C1 segment of cervical spinal cord (tissue), 14 donors: ENCODE measurements at places on chromosomes 3 and 15.

DNA sequence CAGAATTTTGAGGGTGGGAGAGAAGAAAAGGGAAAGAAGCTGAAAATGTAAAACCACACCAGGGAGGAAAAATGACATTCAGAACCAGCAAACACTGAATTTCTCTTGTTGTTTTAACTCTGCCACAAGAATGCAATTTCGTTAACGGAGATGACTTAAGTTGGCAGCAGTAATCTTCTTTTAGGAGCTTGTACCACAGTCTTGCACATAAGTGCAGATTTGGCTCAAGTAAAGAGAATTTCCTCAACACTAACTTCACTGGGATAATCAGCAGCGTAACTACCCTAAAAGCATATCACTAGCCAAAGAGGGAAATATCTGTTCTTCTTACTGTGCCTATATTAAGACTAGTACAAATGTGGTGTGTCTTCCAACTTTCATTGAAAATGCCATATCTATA lies 15.5 kb downstream of the GREM1 start:
- no peak for DNase-seq

DNA sequence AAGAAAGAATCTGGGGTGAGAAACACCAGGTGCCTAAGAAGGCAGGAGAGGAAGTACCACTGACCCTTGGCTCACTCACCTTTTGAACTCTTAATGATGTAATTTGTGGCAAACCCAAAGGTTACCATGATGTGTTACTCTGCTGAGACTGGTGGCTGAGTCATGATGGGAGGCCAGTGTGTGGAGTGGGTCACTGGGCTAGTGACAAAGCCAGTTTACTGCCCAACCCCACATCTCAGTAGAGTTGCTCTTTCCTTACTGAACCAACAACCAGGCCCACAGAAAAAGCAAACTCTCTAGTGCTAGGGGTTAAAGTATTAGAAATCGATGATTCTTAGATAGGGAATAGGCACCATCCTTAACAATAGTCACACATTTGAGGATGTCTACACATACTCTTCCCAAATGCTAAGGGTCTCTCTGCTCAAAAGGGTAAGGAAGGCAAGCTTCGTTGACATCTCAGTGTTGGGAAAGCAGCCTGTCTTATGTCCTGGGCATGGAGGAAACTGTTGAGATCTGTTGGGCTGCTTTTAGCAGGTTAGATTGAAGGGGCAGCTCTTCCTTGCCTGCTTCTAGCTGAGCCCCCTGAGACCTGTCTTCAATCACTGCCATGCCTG lies 3.1 kb downstream of the RBP2 start:
- DNase-seq = no peak

- no peak for DNase-seq
Observed at GRCh38 chr3:126543457-126544061, 15.2 kb downstream of the C3orf22 start.

DNA sequence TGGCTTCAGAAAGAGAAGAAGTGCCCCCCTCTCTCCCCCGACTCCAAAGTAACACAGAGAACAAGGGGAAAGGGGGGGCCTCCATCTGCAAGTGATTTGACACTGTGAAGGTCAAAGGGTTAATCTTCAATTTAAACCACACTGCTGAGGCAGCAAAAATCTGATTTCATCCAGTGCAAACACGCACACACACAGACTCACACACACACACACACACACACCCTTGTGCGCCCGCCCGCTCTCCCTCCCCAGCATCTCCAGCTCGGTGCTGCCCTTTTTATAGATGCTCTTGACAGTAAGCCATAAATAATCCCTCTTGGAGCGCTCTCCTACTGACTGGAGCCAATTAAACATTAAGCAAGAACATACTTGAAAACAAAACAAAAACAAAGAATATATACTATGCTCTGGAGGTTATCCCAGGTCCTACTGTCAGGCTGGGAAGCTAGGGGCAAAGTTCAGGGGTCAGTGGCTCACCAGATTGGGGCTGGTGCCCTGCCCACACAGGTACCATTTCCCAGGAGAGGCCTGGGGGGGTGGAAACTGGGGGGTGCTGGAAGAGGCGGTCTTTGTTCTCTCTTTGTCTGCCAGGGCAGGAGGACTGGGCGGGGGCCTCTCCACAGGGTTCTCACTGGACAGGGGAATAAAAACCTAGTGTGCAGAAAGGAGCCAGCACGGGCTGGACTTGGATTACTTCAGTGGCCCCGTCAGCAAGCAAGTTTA lies 16.3 kb downstream of the BMF start:
- DNase-seq = no peak

DNA sequence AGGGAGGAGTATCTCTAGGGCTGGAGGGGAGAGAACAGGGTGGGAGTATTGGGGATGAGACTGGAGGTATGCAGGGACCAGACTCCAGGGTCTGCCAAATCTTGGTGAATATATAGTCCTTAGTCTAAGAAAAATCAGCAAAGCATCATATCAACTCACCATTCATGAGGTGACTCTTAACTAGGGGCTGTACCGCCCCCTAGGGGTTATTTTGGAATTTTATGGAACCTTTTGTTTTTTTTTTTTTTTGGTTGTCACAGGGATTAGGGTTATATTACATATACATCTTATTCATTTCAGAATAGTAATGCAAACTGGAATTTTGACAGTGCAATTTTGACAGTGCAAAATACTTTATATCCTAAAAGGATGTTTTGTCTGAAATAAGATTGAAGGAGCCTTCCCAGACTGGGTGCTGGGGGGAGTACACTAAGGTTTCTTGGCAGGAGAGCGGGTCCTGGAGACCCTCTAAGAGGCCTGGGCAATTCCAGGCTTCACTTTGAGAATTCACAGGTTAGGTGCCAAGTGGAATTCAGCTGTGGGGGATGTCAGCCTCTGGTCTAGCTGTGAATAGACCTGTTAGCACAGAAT lies 7.5 kb downstream of the CMTM7 start:
- no peak for DNase-seq

DNA sequence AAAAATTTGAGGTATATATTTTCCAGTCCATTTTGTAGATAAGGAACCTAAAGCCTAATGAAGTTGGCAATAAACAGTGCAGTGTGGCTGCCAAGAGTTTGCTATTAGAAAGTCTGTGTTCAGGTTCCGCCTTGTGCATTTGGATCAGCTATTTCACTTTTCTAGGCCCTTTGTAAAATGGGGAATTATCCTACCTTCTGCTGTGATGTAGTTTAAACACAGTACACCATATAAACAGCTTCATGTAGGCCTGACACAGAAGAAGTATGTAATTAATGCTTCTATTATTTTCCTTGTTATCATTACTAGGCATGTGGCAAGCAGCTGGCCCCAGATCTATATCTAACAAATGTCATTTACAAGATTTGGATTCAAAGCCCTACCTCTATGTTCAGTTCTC lies 456.3 kb downstream of the GABRG3 start:
- no peak for DNase-seq

- no peak for DNase-seq
Observed at GRCh38 chr3:111694471-111694870, 99.3 kb upstream of the ZBED2 start.

DNA sequence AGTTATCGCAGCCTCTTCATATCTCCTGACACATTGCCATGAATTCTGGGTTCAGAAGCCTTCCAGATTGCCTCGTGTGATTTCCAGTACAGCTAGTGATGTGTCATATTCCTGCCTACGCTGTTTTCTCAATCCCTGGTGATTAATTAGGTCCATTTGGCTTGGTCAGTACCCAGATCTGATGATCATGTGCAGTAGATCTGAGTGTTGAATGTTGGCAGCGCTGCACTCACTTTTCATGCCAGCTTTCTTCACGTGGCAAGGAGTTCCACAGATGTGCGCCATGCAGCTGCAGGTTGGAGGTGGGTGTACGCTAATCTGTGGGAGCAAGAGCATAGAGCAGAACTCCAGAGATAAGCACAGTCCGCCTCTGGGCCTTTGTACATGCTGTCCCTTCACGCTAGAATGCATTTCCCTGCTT lies 86.9 kb upstream of the COL6A5 start:
- no peak for DNase-seq

GRCh38 chr3:79005084-79005483 lies 762.7 kb downstream of the ROBO1 start:
- DNase-seq = no peak

- DNase-seq = no peak
Observed at GRCh38 chr3:52453496-52454249, at the start of gene TNNC1. Gene TNNC1 (minus strand): TSS chr3:52454041. CDS start chr3:52454015, 26 bp downstream.

- DNase-seq = no peak
Observed at GRCh38 chr15:93986400-93986984, 244.9 kb upstream of the MCTP2 start.

DNA sequence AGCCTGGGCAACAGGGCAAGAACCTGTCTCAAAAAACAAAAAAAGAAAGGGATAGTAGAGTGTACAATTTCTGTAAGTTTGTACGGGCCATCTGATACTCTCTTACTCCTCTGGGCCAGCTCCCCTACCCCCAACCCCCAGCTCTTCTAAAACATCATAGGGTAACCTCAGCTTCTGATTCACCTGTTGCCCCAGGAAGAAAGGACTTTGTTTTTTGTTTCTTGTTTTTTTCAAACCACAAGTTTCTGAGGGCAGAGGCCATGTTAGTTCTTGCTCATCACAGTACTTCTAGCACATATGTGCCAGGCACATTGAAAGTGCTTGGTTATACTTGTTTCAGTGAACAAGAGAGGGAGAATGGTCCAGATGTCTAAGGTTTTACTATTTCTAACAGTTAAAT lies 20.2 kb downstream of the ATOSA start:
- DNase-seq = no peak

DNA sequence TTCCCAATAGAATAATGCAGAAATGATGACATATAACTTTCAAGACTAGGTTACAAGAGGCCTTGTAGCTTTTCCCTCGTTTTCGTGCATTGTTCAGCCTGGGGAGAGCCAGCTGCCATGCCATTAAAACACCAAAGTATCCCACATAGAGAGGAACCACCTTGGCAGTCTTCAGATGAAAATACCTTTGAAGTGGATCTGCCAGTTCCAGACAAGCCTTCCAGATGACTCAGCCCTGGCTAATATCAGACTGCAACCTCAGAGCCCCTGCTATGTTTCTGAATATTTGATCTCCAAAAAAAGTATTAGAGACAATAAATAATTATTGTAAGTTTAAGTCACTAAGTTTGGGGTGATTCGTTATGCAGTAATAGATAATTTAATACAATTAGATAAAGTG lies 294.3 kb upstream of the GBE1 start:
- no peak for DNase-seq

DNA sequence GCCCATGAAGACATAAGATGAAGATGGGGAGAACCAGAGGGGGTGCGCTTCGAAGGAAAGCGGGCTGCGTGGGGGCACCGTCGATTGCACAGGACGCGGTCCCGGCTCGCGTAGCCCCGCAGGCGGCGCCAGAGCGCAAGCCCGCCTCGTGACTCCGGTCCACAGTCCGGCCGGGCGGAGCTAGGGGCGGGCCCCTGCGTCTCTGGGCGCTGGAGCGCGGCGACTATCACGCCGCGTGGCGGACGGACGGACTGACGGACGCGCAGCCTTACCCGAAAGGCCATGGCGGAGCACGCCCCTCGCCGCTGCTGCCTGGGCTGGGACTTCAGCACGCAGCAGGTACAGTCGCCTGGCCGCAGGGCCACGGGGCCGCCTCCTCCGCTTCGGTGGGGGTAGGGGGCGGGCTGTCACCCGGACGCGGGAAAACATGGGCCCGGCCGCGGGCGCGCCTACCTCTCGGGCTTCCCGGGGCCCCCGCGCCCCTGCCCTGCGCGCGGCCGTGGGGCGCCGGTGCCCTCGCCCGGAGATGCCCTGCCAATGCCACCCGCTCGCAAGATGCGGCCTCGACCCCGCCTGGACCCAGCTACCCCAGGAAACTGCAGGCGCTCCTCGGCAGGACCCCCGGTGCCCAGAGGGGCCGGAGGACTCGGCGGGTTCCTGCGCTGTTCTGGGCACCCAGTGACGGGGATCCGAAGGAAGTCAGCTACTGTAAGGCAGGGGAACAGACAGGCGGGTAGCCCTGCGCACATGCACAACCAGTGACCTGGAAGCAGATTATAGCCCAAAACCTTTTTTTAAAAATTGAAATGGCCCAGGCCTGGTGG lies at the start of gene XYLB:
XYLB (plus strand) TSS at position 199 of the 824 bp plus-strand sequence; CDS start at position 283, 84 bp downstream.
- peak; percentile 64 for DNase-seq

- no peak for DNase-seq
Observed at GRCh38 chr3:68378631-68379030, 553.7 kb downstream of the TAFA4 start.

GRCh38 chr3:74515451-74515850 lies 99.0 kb downstream of the CNTN3 start:
- DNase-seq = no peak

- DNase-seq = no peak
Observed at GRCh38 chr15:46646490-46646889, 1011.7 kb downstream of the SQOR start.

DNA sequence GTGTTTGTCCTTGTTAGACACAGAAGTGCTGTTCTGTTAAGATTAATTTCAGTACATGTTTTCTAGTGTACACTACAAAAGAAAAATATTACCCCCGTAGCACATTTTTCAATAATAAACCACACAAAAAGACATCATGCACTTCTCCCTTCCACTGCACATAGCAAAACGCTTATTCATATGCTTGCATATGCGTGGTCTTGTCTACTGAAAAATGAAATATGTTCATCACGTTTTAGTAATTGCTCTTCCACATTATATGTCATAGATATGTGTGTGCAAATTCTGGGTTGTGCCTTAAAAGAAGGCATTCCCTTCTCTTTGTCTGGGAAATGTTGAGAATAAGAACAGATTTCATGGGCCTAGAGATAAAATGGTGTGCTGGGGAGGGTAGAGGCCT lies 353.9 kb downstream of the NSUN3 start:
- no peak for DNase-seq

GRCh38 chr3:118587847-118588246 lies 446.8 kb downstream of the IGSF11 start:
- no peak for DNase-seq

GRCh38 chr15:101781928-101782327 lies 21.4 kb upstream of the OR4F6 start:
- no peak for DNase-seq

DNA sequence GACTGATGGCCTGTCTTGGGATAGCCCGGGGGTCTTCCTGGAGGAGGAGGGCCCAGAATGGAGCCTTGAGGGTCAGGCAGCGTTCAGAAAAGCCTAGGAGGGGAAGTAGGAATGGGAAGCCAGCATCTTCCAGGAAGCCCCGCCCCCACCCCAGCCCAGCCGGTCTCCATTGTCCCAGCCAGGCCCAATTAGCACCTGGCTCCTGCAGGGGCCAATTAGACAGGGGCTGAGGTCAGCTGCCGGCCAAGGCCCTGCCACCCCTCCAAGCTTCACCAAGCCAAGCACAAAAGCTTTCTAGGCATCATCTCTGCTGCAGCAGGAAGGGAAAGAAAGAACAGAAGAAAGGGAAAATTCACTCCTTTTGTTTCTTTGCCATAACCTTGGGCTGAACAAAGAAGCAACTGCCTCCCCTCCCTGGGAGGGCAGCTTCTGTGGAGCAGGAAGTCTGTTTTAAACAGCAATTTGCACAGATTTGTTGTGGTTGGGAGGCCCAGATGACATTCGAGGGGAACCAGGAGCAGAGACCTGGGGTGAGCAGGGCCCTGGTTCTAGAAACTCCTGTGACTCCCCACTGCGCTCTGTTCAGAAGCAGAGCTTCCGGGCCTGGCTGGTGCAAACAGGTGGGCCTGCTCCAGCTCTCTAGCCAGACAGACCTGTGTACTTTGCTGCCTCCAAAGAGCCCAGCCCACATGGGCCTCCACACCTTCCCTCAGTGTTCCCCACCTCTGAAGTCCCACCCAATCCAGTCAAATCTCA lies 47.7 kb downstream of the CYP11A1 start:
- no peak for DNase-seq
